ENCODE measurements at places on chromosomes 7 and 10.

GRCh38 chr7:69260023-69260422 is 338.3 kb upstream of the AUTS2 start:
- no peak for DNase-seq

GRCh38 chr7:17339139-17339538 is 40.7 kb downstream of the AHR start:
- no peak for DNase-seq

DNA sequence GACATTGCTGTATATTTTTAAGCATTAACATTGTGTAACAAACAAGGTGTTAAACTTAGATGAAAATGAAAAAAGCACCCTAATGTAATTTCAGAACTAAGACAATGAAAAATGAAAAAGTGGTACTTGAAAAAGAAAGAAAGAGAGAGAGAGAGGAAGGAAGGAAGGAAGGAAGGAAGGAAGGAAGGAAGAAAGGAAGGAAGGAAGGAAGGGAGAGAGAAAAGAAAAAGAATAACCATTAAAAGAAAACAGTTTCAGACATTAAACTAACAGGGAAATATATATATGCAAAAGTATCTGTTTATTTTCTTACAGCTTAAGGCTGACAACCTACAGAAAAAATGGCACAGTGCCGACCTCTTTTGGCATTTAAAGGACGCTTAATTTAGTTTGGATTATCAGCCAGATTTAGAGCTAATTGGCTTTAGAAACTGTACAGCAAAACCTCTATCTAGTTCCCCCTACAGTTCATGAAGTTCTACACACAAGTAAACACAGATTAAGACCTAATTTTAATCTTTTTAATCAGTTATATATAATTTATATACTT is 13.8 kb downstream of the MTERF1 start:
- DNase-seq = peak; percentile 96

- DNase-seq = no peak
These were observed 362.6 kb upstream of the MGMT start for GRCh38 chr10:129104266-129105045.

DNA sequence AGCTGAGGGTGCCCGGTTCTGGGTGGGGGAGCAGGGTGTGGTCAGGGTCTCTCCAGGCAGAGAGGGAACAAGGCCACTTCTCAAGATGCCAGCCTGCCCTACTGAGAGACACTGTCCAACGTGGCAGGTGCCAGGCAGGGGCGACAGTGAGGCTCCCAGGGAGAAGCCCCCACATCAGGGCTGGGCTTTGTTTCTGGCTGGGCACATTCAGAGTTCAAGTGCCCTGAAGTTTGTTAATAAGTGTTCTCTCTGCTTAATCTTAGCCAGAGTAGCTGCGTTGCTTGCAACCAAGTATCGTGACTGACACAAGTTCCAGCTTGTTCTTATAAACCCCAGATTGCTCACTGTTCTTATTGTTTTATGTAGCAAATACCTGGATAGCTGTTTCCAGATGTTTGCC is 21.8 kb downstream of the FOXL3 start:
- no peak for DNase-seq

- no peak for DNase-seq
These were observed 35.7 kb downstream of the CADPS2 start for GRCh38 chr7:122850528-122850927.

DNA sequence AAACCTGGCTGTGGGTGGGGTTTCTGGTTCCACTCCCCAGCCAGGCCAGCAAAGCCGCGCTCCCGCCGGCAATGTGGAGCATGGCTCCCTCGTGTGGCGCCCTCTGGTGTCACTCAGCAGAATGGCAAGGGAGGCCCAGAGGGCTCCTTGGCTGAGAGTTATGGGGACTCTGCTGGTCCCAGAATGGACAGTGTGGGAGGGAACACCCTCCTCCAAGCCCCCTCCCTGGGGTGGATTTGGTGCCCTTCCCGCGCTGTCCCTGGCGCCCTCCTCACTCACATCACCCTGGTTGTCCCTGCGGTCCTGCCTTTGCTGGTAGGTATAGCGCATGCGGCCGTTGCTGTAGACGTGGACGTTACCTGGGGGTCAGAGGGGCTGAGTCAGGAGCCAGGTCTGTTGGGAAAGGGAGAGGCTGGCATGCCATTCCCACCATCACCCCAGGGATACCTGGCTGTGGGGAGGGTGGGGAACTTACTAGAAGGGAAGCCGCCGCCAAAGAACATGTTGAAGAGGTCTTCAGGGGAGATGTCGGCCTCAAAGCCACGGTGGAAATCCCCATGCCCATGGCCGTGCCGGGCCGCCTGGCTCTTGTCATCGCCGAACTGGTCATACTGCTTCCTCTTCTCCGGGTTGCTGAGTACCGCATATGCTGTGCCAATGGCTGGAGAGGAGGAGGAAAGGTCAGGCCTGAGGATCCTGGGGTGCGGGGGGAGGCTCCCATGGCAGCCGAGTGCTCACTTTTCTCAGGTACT is 14.0 kb downstream of the DNAJB12 start:
- DNase-seq = peak; percentile 71

- no peak for DNase-seq
These were observed 70.1 kb downstream of the CYCS start for GRCh38 chr7:25054819-25055519.

DNA sequence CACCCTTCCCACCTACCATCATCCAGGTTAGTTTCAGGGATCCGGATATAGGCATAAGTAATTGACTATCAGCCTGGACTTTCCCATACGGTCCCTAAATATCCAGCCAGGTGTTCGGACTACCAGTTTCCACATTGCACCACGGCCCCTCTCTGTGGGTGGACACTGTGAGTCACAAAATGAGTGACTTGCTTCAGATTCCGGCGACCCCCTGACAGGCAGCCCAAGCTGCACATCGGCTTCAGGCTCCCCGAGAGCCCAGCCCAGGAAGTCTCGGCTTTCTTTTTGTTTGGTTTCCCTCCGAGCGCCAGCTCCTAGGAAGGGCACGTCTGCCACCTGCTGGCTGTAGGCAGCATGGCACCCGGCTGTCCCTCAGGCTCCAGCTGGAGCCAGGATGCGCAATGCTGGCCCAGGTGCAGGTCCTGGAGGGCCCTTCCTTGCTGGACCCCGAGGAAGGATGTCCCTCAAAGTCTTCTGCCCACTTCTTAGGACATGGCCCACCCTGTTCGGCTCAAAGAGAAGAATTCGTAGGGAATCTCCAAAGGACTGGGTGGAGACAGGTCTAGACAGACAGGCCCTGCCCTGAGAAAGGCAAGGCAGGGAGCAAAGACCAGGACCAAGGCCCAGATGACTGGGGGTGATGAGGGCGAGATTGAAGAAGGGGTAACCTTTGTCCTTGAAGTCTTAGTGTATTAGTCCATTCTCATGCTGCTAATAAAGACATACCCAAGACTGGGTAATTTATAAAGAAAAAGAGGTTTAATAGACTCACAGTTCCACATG is 10.6 kb downstream of the HABP2 start:
- DNase-seq = peak; percentile 80

DNA sequence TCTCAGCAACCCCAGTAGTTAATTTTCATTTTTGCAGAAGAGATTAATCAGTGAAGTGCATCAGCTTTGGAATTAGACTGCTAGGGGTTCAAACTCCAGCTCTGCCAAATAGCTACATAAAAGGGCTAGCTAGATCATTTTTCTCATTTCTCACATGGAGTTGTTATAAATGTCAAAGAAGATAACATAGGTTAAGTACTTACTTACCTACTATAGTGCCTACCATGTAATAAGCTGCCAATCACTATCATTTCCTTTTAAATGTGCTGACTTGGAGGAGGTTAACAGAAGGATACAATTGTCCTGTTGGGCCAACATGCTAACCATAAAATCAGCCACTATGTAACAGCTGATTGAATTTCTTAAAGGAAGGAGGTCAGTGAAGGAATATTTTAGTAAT is 40.7 kb downstream of the KDM7A start:
- no peak for DNase-seq

GRCh38 chr7:123752534-123752933 is 3.7 kb upstream of the WASL start:
- peak; percentile 19 for DNase-seq

DNA sequence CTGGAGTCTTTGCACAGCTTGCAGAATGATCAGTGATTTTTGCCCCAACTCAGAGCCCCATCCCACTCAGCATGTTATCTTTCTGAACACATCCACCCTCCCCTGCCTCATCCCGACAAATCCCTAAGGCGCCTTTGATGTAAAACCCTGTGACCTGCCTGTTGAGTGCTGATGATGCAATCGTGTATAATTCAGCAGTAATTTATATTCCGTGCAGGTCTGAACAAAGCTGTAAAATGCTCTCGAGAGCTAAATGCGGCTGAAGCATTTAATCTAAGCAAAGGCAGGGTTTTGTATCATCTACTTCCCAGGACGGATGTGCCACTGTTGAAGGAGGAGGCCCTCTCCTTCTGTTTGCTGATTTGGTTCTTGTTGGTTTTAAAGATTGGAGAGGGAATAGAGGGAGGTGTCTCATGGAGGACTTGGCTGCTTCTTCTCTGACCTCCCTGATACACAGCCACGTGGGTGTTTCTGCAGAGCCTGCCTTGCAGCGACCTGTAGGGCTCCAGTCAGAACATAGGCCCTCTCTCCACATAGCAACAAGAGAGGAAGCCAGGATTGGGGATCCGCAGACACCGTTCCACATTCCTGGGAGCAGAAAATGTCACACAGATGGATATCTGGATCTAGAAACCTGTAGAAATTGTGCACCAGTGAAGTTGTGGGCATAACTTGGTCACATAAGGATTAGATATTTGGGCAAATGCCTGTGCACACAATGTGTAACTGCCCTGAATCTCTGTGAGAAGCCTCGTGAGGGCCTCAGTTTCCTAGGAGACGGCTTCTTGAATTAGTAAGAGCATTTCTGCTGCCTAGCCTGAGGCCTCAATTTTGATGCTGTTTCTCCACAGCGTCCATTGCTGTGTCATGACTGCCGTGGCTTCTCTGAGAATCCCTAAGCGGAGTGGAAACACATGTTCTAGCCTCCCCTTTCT is 90.2 kb upstream of the AGK start:
- DNase-seq = no peak

- DNase-seq = no peak
These were observed 16.0 kb downstream of the AFAP1L2 start for GRCh38 chr10:114388275-114388674.

DNA sequence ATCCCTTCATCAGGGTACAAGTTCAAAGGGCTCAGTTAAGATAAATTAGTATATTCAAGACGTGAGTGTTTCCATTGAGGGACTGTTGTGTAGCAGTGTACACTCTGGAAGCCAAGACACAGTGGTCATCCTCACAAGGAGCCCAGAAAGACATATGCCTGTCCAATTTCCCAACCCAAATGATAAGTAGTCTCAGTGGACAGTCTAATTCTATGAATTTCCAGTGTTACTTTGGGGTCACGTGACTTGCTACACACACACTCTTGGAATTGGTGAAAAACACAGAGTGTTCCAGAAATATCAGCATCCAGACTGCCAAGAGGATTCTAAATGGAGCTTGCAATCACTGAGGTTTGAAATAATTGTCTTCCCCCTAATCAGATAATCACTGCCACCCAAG is 365.1 kb downstream of the WDR11 start:
- no peak for DNase-seq

DNA sequence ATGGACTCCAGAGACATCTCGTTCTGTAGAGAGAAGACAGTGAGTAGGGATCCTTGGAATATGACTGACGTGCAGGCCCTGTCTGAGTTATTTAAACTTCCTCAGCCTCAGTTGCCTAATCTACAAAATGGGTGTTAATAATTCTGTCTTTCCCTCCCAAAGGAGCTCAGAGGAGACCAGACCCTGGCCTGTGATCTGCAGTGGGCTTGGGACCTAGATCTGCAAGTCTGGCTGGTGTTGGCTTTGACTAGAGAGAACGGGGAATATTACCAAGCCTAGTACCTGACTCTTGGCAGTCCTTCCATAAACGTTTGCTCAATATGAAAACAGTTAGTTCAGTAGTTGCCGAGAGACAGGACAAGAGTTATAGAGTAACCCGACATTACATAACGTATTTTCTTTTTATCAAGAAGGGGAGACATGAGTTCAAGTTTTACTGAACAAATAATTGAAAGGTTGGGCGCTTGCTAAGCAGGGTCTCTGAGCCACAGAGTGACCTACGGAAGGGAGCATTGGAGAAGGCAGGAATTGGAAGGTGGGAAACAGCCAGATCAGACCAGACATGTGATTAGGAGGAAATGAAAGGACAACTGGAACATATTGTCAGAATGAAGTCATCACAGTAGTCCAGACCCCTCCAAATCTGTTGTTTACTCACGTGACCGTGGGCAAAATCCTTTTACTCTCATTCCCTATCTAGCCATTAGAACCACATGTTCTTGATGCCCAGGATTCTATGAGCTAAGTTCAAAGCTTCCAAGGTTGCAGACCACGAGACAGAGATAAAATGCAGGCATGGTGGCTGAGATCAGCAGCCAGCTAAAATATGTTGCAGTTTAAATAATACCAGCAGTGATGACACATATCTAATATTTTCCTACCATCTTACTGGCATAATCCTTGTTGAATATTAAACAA is 10.9 kb upstream of the CYP3A4 start:
- DNase-seq = peak; percentile 8

- DNase-seq = no peak
These were observed 24.7 kb downstream of the LRRC27 start for GRCh38 chr10:132356621-132357195.

- no peak for DNase-seq
These were observed 70.6 kb upstream of the ARID5B start for GRCh38 chr10:61830846-61831273.

- DNase-seq = peak; percentile 84
These were observed at the start of gene CDK13 for GRCh38 chr7:39949971-39950472. Gene CDK13 (plus strand): TSS chr7:39950256. CDS start chr7:39950642, 386 bp downstream.

DNA sequence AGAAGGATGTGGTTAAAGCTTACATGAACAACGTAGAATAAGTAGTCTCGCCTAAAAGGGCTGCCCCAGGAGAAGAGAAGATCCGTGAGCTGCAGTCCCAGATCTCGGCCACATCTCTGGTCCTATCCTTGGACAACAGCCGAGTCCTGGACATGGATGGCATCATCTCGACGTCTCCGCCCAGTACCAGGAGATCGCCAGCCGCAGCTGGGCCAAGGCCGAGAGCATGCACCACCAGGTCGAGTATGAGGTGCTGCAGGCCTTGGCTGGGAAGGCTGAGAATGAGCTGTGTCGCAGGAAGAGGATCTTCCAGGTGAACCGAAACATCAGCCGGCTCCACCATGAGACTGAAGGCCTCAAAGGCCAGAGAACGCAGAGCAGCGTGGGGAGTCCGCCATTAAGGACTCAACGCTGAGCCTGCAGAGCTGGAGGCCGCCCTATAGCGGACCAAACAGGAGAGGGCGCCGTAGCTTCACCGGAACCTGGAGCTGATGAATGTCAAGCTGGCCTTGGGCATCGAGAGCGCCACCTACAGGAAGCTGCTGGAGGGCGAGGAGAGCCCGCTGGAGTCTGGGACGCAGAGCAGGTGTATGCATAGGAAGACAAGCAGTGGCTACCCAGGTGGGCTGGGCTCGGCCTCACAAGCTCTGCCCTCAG is 22.2 kb downstream of the LIPK start:
- DNase-seq = peak; percentile 2

DNA sequence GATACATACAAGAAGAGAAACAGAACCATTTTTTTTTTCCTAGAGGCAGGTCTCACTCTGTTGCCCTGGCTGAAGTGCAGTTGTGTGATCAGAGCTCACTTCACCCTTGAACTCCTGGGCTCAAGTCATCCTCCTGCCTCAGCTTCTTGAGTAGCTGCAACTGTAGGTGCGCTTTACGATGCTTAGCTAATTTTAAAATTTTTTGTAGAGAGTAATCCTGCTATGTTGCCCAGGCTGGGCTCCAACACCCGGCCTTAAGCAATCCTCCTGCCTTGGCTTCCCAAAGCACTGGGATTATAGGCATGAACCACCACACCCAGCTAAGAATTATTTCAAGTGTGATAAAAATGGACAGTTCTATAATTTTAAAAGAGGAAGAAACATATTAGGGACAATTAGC is 5.6 kb upstream of the ZEB1 start:
- DNase-seq = no peak

- peak; percentile 90 for DNase-seq
These were observed at the start of the genes ANAPC16 and ASCC1 for GRCh38 chr10:72215611-72216549. Gene ANAPC16 (plus strand): TSS chr10:72216012. CDS start chr10:72223915, 7,903 bp downstream. Gene ASCC1 (minus strand): TSS chr10:72216276. CDS start chr10:72213298, 2,978 bp downstream.

Measured in NCI-H82 (cell line).